Breast epithelium (tissue), 4 donors: ENCODE measurements at places on chromosomes 3 and 15. TPM values are rescaled to one million over a fixed set of nuclear protein-coding genes. Genes with fewer than 3 reads are reported as not detected.

GRCh38 chr3:176566757-176567156 lies 630.5 kb downstream of the TBL1XR1 start:
- H3K4me1 ChIP-seq, result no peaks in the 10 kb centered on the region
- DNase-seq, result no peak
- no peak overlapping the region for H3K27ac ChIP-seq
- H3K4me3 ChIP-seq, result no peak overlapping the region
- no peaks in the 10 kb centered on the region for H3K36me3 ChIP-seq

The CHST2 gene
- total RNA-seq, result 6.9 TPM

The CSPG4 gene
- total RNA-seq, result 42.9 TPM

The ZNF80 gene
- total RNA-seq, result 0.16 TPM

- H3K27ac ChIP-seq, result peak overlapping the region; percentile 91
- no peak overlapping the region for H3K4me3 ChIP-seq
- no peaks in the 10 kb centered on the region for H3K27me3 ChIP-seq
- H3K4me1 ChIP-seq, result peaks cover 11% of the 10 kb centered on the region
Measured at GRCh38 chr15:73952913-73953750, 26.9 kb downstream of the LOXL1 start.

DNA sequence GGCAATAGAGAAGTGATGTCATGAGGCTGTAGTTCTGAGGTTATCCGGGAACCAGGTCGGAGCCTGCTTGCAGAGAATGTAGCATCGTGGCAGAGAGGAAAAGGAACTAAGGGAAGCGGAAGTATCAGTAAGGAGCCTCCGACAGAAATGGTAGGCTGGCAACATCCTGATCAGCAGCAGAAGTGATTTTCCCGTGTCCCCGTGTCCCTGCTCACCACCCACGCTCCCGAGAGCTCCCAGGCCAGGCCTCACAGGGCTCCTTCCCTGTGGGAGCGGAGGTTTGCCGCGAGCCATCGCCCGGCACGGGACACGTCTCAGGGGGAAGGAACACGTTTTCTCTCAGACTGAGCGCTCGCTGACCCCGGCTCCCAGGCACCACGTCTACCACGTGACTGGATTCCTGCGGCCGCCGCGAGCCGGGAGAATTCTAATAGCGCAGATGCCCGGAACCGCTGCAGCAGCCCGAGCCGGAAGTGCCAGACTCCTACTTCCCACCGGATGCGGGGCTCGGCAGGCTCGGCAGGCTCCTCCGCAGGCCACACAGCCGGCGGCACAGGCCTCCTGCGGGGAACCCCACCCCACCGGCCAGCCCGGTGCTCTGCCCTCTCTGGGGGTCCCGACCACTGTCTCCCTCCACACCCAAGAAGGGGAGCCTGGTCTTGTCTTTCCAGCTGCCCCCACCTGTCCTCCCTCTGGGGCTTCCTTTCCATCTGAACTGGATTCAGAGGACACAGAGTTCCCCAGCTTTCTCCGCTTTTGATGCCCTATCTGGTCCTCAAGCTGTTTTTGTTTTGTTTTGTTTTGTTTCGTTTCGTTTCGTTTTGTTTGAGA lies 99.3 kb downstream of the BDH1 start:
- H3K27ac ChIP-seq, result peak overlapping the region; percentile 82
- DNase-seq, result peak; percentile 78
- no peaks in the 10 kb centered on the region for H3K36me3 ChIP-seq
- H3K4me1 ChIP-seq, result no peaks in the 10 kb centered on the region
- H3K27me3 ChIP-seq, result no peaks in the 10 kb centered on the region
- peak overlapping the region; percentile 59 for H3K4me3 ChIP-seq

DNA sequence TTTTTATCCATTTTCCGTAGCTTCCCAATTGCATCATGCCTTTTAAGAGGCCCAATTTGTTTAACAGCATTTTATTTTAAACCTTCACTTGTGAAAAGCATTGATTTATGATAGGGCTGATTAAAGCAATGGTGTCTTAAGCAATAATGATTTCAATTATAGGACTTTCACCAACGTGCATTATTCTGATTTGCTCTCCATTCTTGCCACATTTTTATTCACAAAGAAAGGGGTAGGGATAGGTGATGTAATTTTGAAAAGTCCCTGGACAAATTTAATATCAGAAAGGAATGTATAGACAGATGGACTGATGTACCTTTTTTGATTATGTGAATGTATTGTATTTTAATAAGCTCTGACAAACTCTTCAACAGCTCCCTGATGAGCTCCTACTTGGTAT lies 37.9 kb upstream of the NR2F2 start:
- H3K4me3 ChIP-seq, result no peak overlapping the region
- no peak overlapping the region for H3K27ac ChIP-seq
- no peak for DNase-seq
- no peaks in the 10 kb centered on the region for H3K36me3 ChIP-seq
- no peaks in the 10 kb centered on the region for H3K27me3 ChIP-seq

DNA sequence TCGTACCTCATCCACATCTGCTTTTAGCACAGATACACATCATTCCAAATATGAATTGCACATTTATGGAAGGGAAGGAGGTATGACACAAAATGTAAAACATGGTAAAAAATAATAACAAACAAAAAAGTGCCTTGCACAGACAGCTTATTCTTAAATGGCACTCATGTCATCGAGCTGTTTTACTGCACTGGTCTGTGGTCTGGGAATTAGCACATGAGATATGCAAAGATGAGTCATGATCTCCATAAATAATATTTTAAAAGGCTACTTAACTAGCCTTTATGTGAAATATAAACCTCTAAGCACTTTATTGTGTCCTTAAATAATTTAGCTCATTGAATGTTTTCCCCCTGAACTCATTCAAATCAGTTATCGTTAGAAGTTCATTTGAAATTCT lies 142.2 kb upstream of the ZNF385D start:
- H3K4me3 ChIP-seq, result no peak overlapping the region
- H3K36me3 ChIP-seq, result no peaks in the 10 kb centered on the region
- no peak overlapping the region for H3K27ac ChIP-seq
- DNase-seq, result no peak
- H3K27me3 ChIP-seq, result no peaks in the 10 kb centered on the region

- no peaks in the 10 kb centered on the region for H3K4me1 ChIP-seq
- H3K36me3 ChIP-seq, result peaks cover 7% of the 10 kb centered on the region
- H3K27me3 ChIP-seq, result no peaks in the 10 kb centered on the region
- H3K27ac ChIP-seq, result no peak overlapping the region
Measured at GRCh38 chr3:123161167-123161566, 40.6 kb upstream of the SEC22A start.

DNA sequence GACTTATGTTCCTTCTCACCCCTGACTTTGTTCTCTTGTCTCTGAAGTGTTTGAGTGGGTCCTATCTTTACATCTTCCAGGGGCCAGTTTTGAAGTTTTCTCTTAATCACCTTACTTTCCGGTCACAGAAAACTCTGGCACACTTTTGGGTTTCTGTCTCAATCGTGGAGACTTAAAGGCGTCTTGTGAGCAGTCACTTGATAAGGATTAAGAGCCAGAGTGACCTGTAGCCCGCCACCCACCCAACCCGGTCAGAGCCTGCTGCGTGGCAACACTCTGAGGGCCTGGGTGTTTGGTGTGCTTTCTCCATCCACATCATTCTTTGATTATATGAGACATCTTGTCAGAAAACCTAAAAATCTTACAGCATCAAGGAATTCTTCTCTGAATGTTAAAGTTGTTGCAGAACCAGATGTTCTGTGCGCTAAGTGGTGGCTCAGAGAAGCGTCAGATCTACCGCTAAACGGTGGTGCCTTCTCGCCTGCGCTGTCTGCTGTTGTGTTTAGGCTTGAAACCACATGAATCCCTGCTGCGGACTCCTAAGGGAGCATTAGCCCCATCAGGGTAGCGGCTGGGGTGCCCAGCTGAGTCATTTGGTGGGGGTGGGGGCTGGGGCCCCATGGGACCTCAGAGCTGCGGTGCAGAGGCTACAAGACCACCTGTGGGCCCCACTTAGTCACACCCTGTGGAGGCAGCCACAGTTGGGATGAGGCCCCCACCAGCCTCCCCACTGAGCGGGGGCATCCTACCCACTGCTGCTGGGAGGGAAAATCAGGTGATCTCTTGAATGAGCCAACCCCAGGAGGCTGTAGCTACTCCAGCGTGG lies 158.7 kb upstream of the BHLHE40 start:
- H3K27ac ChIP-seq, result no peak overlapping the region
- DNase-seq, result no peak
- no peaks in the 10 kb centered on the region for H3K36me3 ChIP-seq

GRCh38 chr3:172179680-172180399 lies 140.5 kb downstream of the FNDC3B start:
- no peaks in the 10 kb centered on the region for H3K4me1 ChIP-seq
- H3K27ac ChIP-seq, result no peak overlapping the region
- no peak for DNase-seq
- H3K4me3 ChIP-seq, result no peak overlapping the region
- H3K36me3 ChIP-seq, result no peaks in the 10 kb centered on the region
- H3K27me3 ChIP-seq, result no peaks in the 10 kb centered on the region

The GLDN gene
- 10.8 TPM for total RNA-seq
